ENCODE measurements at places on chromosomes 2 and 18.

DNA sequence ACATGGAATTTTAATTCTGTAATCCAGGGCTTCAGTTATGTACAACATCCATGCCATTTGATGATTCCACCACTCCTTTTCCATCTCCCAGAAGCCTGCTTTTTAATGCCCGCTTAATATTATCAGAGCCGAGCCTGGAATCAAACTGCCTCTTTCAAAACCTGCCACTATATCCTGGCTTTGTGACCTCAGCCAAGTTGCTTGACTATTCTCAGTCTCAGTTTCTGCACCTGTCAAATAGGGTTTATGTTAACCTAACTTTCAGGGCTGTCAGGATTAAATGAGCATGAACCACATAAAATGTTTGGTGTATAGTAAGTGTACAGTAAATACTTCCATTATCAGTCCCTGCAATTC lies 108.7 kb downstream of the XRCC5 start:
- no peak for DNase-seq

- no peak for DNase-seq
These were observed 102.0 kb downstream of the ARHGAP15 start for GRCh38 chr2:143231254-143231645.

DNA sequence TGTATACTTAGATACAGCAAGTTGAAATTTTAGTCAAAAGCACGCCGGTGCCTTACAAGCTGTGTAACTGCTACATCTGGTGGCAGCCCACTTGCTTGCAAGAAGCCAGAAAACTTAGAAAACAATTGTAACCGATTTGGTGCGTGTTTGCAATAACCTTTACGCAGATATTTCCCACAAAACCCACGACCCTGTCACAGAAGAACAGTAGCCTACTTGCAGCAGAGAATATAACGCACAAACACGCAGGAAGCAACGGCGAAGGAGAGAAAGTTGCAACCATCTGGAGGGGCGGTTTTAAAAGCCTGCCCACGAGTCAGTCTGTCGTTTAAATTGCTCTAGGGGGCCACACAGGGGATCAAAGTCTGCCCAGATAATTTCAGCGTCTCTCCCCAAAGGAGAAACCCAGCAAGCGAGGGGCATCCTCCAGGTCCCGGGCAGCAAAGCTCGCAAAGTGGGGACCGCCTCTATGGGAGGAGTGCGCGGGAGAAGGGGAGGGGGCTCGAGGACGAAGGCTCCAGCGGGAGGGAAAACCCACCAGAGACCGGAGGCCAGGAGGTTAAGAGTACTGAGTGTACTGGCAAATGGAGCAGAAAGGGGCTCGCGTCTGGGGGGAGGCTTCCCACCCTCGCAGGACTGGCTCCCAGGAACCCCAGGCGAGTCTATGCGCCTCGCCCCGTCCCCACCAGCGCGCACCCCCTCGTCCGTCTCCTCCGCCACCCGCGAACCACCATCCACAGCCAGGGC lies 1.1 kb downstream of the TLK1 start:
- peak; percentile 38 for DNase-seq

GRCh38 chr2:54556621-54557121 lies 100.5 kb downstream of the SPTBN1 start:
- no peak for DNase-seq

- DNase-seq: no peak
These were observed 64.7 kb upstream of the TLK1 start for GRCh38 chr2:171225302-171225980.

DNA sequence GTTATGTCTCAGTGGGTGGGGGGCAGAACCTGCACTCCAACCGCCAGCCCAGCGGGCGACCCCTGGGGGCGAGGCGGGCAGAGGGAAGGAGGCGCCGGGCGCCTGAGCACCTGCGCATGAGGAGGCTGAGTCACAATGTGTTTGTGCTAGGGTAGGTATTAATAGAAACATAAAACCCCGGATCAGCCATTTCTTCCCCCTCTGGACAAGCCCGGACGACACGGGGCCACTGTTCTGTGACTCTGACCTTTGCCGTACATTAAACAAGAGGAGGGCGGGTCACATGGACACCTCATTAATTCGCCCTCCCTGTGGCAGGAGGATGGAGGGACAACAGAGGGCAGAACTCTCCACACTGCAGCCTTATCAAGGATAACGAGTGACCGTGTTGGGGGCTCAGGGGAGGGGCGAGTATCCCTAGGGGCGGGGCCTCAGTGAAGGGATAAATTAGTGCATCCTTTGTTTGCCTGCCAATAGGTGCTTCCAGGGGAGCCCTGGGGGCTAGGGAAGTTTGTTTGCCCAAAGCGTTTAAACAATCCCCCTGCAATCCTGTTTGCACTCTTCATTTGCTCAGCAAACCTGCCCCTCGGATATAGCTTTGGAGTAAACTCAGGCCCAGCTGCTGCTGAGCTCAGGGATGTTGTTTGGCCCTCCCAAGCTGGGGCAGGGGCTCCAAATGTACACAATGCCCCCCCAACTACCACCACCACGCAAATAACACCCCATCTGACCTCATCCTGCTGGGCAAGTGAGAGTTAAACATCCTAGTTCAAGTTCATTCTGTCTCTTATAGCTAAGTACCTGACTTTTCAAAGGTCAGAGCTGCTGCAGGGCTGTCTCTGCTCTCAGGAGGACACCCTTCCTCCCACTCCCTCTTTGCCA lies 171.2 kb upstream of the GLI2 start:
- peak; percentile 48 for DNase-seq

DNA sequence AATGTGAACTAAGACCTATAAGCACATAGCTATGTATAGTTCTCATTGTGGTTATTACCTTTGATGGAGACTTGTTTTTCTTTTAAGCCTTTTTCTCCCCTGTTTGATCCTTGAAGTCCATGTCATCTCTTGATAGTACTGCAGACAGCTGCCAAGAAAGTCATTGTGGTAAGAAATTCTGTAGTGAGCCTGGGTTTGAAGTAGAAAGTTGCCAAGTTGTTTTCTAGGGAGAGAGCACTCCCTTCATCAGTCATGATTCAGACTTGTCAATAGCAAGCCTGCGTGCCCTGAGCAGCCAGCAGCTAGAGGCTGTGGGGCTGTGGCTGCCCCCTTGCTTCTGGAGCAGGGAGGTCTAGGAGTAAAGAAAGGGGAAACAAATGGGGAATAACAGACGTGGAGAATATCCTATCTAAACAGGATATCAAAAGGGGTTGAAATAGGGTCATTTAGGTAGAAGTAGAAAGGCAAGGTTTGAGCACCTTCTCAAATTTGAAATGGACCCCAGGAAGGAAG lies 8.4 kb downstream of the SP5 start:
- DNase-seq: no peak

Measured in NCI-H1105 treated with DMSO at 0.1 percent for 48 hours (cell line).